NCI-H187 treated with DMSO at 0.1 percent for 48 hours (cell line): ENCODE measurements at places on chromosomes 6 and 20.

DNA sequence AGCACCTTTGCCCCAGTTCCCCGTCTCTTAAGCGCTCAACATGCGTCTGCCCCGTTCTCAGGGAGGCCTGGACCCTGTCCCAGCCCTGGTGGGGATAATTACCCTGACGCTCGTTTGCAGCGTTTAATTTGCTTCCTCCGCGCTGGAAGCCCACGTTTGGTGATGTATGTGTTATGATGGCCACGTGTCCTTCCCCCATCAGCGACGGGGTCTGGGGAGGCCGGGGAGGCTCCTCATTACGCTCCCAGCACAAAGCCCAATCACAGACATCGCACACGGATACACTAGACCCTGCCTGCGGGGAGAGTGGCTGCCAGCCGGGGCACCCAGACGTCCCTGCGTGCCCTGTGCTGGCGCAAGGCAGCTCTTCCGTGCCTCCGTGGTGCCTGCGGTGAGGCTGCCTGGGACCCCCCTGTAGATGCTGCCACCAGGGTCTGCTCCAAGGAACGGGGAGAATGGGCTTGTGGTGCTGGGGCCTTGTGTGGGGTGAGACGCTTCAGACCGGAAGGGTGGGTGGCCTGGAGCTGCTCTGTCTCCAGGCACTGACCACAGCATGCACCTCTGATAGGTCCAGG, 10.2 kb upstream of the CHRNA4 start:
- DNase-seq: no peak

DNA sequence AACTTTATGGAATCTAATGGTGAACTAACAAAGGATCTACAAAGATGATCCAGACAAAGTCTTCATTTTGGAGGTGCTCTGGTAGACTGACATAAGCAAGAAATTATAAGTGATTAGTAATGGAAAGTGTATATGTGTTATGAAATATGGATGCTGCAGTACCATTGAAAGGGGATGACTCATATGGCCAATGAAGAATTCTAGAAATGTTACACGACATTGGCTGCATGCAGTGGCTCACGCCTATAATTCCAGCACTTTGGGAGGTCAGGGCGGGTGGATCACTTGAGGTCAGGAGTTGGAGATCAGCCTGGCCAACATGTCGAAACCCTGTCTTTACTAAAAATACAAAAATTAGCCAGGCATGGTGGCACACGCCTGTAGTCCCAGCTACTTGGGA, 23.5 kb downstream of the CFAP206 start:
- no peak for DNase-seq

GRCh38 chr20:64261138-64261537, 5.6 kb downstream of the PCMTD2 start:
- DNase-seq: no peak

- no peak for DNase-seq
Measured at GRCh38 chr6:14518515-14519217, 401.1 kb downstream of the CD83 start.

DNA sequence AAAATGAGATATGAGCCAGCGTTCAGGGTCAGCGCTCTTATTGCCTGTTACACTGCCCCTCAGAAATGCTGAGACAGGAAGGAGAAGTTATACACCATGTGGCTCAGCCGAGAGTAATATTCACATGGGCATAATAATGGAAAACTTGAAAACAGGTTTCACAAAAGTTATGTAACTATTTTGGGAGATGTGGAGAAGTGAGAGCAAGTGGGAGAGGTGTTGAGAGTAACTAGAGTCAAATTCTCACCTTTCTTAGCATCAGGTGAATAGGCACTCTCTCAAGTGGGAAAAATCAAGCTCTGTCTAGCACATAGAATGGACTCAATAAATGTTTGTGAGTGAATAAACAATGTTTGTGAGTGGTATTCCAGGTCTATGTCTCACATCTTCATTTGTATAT, 94.5 kb downstream of the TBX18 start:
- no peak for DNase-seq

DNA sequence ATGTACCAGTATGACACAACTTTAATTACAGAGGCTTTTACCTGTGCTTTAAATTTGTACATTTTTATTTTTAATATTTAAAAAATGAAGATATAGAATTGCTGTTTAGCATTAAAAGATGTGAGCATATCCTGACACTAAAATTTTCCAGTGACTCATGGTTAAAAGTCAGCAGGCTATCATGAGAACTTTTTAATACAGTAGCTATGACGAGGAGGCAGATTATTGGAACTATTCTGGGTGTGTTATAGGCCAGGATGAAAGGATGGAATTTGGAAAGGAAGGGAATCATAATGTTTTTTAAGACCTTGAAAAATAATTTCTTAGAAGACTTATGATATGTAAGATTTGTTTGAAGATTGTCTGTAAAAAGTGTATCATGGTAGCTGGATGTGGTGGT, 91.0 kb downstream of the GFRA4 start:
- no peak for DNase-seq

DNA sequence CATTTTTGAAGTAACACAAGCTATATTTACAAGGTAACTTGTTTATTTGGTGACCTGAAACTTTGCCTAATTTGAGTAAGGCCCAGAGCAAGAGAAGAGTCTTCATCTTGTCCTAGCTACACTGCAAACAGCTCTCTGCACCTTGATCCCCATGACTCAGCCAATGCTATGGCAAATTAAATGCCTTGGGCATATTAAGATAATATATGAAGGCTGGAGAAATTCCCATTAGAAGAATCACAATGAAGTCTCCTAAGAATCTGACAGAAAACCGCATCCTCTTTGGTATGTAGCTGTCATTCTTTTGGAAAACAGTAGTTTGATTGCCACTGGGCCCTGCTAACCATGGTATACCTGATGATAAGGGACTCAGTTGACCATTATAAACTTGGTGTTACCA, 204.5 kb downstream of the UBE3D start:
- DNase-seq: no peak

DNA sequence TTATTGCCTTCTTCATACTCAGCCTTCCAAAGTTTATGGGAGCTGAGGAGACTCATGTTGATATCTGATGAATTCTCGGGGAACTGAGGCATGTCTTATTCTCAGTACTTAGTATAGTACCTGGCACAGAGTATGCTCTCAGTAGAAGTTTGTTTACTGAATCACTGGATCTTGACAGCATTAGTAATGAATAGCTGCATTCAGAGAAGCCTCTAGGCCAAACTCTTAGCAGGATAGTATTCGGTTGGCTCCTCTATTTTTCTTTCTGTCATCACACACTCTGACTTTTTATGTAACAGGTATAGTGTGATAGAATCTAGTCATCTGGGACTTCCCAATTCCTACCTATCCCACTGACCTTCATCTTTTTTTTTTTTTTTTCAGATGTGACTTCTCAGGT, 566.4 kb upstream of the MAN1A1 start:
- DNase-seq: no peak

DNA sequence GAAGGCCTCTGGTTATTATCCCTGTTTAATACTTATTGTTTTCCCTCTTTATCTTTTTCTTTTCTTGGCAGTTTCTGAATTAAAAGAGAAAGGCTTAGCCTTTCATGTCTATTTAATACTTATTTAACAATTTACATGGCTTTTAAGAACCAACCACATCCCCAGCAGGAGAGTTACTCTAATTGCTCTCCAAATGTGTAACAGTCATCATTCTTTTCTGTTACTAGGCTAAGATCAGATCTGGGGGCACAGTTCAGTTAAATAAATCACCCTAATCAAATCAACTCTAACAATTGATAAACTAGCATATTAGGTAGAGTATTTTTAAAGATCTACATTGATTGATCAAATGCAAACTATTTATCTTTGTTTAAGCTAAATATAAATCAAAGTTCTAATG, 54.1 kb upstream of the NT5E start:
- DNase-seq: no peak

GRCh38 chr6:81547149-81547548, 205.3 kb downstream of the TENT5A start:
- DNase-seq: no peak

- DNase-seq: no peak
Measured at GRCh38 chr6:38933426-38933825, 115.2 kb upstream of the GLP1R start.

DNA sequence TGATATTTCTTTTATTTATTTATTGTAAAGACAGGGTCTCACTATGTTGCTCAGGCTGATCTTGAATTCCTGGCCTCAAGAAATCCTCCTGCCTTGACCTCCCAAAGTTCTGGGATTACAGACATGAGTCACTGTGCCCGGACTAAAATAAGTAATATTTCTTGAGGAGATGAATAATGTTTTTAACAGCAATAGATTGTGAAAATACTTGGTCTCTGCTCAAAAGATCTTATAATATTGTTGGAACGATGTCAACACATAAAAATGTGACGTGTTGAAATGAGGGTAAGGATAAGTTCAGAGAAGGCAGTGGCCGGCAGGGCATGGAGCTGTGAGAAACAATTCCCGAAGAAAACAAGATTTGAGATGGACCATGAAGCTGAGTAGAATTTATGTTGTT, 178.7 kb downstream of the GJA1 start:
- no peak for DNase-seq

GRCh38 chr6:113143206-113143605, 713.9 kb upstream of the MARCKS start:
- DNase-seq: no peak

- no peak for DNase-seq
Measured at GRCh38 chr6:129785756-129786135, 75.4 kb downstream of the TMEM244 start.

DNA sequence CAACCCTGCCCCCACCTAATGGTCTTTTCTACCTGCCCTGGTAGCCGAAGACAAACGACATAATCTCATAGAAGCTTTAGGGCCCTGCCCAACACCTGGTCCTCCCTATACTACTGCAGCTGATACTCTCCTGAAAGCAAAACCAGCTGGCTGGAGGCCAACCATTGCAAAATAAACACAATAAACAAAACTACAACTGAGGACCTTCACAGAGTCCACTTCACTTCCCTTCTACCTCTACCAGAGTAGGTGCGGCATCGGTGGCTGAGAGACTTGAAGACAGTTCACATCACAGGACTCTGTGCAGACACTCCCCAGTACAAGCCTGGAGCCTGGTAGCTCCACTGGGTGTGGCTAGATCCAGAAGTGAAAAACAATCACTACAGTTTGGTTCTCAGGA, 476.2 kb downstream of the MMUT start:
- DNase-seq: no peak

DNA sequence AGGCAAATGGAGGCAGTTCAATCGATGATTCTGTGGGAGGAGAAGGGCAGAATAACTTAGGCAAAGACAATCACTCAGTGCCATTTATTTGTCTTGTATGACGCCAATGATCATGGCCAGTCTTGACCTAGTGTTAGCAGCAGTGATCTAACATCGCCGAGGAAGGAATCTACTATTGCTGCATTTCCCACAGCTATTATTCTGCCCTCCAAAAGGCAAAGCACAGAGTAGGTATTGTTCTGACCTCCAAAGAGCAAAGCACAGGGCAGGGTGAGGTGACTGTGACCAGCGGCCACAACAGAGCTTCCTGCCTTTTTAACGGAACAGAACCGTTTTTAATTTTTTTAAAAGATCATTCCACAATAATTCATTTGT, 235.9 kb downstream of the CDH4 start:
- no peak for DNase-seq

GRCh38 chr6:14035071-14035847, 82.3 kb upstream of the CD83 start:
- no peak for DNase-seq

- DNase-seq: no peak
Measured at GRCh38 chr20:50915424-50915823, 15.8 kb downstream of the ADNP start.

DNA sequence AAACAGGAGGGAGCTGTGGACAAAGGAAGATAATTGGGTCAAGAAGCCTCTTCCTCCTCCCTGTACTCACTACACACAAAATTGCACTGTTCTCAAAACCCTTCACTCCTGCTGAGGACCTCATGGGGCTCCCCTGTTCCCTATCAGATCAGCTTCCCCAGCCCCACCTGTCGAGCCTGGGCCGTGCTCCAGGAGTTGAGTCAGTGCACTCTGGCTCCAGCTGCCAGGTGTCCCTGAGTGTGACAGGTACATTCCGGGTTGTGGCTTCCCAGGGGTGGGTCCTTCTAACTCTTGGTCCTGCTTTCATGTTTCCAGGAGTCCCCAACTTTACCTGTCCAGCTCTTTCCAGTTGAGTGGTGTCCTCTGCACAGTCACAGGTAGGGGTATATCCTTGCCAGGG, 8.4 kb downstream of the RAB5IF start:
- no peak for DNase-seq

DNA sequence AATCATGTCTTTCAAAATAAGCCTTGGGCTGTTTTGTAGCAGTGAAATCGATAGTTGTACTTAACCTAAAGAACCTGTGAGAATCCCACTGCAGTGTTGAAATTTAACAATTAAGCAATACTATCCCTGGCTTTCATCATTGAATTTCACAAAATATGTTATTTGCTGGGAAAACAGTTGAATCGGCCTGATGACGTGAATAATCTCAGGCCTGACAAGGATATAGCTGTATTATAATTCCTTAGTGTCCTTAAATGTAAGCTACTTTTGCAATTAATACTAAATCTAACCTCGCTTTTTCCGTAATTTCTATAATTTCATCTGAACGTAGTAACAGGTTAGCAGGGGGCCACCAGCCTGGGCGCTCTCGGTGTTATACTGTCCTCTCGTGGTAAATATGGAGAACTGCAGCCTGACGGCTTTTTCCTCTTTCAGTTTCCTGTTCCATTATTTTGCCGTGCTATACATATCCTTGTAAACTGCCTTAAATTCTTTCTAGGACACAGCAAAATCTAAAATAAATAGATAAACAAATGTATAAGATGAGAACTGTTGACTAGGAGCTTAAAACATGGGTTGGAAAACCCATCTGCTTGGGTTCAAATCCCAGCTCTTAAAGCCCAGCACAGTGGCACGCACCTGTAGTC, 24.0 kb downstream of the MTFR2 start:
- DNase-seq: no peak

DNA sequence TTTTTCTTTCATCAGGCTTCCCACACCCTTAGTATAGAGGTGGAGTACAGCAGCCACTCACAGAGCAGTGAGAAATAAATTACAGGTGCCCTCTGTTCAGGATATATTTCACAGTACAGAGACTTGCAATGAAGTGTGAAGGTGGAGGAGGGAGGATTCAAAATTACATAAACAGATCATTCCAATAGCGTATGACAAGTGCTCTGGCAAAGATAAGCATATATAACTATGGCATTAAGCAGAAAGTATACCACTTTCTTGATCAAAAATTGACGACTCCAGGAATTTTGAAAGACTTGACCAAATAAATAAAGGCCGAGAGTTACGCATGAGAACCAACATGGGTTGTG, 108.7 kb downstream of the GPX5 start:
- DNase-seq: no peak
